ENCODE measurements at places on chromosomes 7 and 10.

- no peak for DNase-seq
These were observed 44.7 kb upstream of the ZMIZ2 start for GRCh38 chr7:44703921-44704320.

GRCh38 chr7:30797176-30798040, 26.2 kb downstream of the MINDY4 start:
- DNase-seq = no peak

GRCh38 chr10:14247377-14248116, 83.2 kb downstream of the FRMD4A start:
- DNase-seq = no peak

DNA sequence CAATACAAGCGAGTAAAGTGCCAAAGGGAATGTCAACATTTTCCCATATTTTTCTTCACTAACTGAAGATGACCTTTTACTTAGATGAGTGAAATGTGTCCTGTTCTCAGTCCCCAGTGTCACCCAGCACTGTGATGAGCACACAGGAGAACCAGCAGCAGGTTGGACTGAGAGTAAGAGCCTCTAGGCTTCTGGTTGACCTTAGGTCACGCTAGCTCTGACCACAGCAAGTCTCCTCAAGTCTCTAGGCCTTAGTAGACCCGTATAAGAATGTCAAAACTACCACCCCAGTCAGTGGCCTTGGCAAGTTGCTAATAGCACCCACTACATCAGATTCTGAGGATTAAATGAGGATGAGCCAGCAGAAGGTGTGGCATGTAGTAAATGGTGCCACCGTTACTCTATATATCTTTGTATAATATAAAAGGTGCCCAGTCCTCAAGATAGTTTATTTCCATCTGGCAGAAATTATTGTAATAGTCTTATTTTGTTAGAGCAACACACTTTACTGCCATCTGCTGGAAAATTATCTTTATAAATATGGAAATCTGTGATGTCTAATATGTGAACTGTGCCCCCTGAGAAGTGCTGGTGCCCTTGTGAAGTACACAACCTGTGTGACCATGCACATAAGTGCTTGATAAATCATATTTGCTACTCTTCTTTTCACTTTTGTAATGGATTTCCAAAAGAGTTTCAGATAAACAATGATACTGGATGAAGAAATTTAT, 75.7 kb downstream of the SPAG6 start:
- no peak for DNase-seq

DNA sequence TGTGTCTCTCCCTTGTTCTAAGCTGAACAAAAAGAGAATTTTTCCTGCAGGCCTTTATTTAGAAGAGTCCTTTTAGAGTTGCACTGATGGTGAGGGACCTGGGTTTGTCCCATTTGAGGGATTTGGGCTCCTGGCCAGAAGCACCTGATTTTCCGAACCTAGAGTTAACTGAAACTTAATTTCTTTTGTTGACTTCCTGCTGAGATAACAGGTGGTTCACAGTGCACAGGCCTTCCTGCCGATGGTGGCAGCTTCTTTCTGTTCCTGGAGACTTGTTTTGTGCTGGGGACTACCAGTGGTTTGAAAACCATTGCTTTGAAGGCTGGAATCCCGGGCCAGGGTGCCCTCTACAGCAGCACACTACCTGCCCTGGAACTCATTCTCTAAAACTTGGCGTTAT, 99.2 kb downstream of the SUGCT start:
- DNase-seq = no peak

DNA sequence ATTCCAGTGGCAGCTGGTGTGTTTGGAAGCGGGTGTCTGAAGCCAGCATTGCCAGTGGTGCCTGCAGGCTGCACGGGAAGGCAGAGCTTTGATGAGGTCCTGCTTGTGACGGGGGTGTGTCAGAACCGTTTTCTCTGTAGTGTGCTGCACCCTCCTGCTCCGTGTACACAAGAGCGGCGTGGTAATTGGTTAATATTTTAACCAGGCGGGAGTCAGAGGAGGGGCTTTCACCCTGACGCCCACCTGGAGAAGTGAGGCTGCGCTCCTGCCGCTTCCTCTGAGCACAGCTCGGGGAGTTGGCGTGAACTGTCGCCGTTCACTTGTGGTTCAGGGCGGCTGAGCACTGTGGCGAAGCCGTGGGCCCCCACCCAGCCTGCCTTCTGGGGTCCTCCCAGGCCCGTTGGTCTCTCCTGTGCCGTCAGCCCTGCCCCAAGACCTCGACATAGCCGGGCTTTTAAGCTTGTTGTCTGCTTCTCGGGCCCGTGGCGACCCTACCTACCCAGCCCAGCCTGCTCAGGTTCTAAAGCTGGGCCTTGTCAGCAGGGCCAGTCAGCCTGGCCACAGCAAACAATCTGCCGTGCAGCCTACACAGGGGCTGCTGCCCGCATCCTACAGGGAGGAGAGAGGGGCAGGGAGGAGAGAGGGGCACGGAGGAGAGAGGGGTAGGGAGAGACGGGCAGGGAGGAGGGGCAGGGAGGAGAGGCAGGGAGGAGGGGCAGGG, 11.6 kb downstream of the NKX6-2 start:
- no peak for DNase-seq

DNA sequence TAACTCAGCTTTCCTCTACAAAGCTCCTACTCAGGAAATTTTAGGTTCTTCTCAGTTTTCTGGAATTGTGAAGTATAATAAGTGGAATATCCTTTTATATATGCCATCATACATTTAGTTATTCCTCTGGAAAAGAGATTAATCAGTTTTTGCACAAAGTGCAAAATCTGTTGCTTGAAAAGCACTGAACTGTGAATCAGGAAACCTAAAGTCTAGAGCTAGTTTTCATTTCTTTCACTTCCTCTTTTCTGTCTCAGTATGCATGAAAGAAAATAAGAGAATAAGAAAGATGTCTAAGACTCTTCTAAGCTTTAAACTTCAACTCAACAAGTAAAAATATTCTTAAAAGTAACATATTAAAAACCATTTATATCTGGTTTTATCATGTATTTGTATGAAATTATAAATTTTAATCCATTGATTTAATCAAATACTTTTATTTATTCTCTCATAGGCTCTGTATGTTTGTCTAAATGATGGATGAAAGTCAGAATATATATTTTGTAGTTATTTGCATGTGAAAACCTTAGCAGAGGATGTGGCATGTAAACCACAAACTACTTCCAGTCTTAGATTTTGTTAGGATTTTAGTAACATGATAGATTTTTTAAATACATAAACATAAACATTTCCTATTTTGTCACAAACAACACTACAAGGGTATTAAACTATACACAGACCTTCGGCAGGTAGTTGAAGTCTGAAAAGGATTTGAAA, 1073.0 kb downstream of the XPNPEP1 start:
- no peak for DNase-seq

- no peak for DNase-seq
These were observed 34.3 kb downstream of the HTRA1 start for GRCh38 chr10:122495406-122496340.

- peak; percentile 49 for DNase-seq
These were observed at the start of gene EXOC6 for GRCh38 chr10:92848441-92849233. TSS of gene EXOC6 (plus strand) at chr10:92848520. CDS start at chr10:92848534, 14 bp downstream.

GRCh38 chr7:40965774-40966173, 737.1 kb downstream of the INHBA start:
- DNase-seq = no peak

DNA sequence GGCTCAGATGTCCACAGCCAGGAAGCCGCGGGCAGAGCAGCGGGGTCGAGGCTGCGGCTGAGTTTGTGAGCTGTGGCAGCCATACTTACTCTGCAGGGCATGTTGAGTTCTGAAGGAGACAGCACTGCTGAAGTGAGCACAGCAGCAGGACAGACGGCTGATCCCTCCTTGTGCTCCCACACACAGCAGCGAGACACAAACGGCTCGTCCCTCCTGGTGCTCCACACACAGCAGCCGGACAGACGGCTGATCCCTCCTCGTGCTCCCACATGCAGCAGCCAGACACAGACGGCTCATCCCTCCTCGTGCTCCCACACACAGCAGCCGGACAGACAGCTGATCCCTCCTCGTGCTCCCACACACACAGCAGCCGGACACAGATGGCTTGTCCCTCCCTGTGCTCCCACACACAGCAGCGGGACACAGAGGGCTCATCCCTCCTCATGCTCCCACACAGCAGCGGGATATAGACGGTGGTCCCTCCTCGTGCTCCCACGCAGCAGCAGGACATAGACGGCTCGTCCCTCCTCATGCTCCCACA, 305.1 kb downstream of the PTPRN2 start:
- DNase-seq = peak; percentile 10

DNA sequence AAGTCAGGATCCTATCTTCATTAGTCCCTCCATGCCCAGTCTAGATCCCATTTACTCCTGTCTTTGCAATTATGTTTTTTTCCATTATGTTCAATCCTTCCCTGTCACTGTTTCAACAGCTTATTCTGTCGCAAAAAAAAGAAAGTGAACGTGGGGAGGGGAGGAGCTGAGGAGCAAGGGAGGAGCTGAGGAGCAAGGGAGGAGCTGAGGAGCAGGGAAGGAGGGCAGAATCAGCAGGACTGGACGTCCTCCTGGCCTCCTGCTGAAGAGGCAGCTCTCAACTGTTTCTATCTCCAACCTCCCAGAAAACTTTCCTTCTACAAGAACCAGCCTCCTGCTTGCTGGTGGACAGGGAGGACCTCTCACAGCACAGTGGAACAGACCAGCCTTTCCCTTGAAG, 26.0 kb downstream of the LARP4B start:
- no peak for DNase-seq

GRCh38 chr7:2575733-2576340, 17.1 kb downstream of the IQCE start:
- DNase-seq = no peak

Data from tibial nerve (tissue), 4 donors.